ENCODE measurements at places on chromosomes 12 and 14.

DNA sequence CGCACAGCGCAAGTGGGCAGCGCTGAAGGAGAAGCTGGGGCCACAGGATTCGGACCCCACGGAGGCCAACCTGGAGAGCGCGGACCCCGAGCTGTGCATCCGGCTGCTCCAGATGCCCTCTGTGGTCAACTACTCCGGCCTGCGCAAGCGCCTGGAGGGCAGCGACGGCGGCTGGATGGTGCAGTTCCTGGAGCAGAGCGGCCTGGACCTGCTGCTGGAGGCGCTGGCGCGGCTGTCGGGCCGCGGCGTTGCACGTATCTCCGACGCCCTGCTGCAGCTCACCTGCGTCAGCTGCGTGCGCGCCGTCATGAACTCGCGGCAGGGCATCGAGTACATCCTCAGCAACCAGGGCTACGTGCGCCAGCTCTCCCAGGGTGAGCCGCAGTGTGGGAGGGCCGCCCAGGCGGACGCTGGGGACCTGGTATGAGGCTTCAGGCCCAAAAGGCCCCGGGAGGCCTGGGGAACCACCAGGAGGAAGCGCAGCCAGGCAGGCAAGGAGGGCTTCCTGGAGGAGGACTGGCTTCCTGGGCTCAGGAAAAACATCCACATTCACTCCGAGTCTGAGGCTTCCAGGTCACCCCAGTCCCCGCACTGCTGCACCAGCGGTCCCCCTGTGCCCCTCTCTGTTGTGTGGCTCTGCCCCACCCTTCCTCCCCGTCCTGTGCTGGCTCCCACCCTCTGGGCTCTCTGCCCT lies 12.1 kb downstream of the INF2 start:
- DNase-seq, result no peak

DNA sequence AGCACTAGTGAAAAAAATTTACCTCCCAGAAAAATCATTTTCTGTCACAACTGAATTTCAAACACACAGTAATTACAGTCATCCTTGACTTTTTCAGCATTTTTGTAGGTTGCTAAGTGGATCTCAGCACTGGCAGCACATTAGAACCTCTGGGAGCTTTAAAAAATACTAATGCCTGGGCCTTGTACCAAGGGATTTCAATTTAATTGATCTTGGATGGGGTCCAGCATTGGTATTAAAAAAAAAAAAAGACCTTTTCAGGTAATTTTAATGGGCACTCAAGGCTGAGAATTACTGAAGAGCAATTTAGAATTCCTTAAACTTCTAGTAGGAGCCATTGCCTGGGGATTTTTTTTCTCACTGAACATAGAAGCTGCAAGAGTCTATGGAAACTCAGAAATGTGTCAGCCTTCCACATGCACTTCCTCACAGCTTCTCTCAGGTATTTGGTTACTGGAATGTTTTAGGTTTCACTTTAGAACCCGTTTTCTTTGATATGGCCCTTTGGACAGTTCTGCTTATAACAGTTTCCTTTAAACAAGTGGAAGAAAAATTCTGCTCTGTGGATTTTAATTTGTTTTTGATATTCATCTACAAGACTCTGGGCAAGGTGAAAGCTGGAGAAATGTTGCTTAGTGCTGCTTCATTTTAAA lies 88.5 kb upstream of the DACT1 start:
- no peak for DNase-seq

DNA sequence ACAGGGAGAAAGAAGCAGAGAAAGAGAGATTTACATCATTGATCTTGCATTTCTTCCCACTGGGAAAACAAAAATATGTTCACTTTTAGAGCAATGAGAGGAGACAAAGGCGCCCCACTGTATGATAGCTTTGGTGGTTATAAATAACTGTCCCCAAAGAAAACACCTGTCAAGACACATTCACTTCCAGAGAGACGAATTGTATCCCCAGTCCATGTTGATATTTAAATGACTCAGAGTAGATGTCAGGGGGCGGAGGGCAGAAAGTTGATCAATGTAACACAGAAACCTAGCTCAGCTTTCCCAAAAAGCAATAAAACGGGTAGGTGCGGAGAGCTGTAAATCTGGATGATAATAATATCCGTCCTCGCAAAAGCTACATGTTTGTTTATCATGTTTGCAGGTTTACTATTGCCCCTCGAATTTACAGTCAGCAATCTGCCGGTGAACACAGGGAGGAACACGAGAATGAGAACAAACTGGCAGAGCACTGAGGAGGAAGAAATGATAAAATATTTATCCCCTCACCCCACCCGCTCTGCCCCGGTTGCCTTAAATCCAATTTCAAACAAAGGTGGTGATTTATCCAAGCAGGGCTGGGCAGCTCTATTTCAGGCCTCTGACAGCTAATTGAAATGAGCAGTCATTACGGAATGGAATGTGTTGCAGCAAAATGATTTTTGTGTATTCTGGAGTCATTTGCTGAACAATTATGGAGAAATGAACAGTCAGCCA lies 84.4 kb downstream of the CMKLR1 start:
- DNase-seq, result no peak

- DNase-seq, result no peak
Observed at GRCh38 chr12:117210266-117210918, 20.1 kb upstream of the FBXO21 start.

- no peak for DNase-seq
Observed at GRCh38 chr12:74983917-74984316, 225.7 kb downstream of the KCNC2 start.

- DNase-seq, result no peak
Observed at GRCh38 chr12:85836197-85837090, at the start of gene RASSF9. Gene RASSF9 (minus strand): TSS chr12:85836409. CDS start chr12:85836201, 208 bp downstream.
